ENCODE measurements at places on chromosomes 3 and 15.

- DNase-seq, result no peak
Measured at GRCh38 chr15:70912187-70912586, 19.6 kb downstream of the LRRC49 start.

GRCh38 chr3:126034481-126035361 lies 49.2 kb downstream of the SLC41A3 start:
- peak; percentile 89 for DNase-seq

GRCh38 chr3:25781758-25782594 lies 1.3 kb downstream of the NGLY1 start:
- DNase-seq, result no peak

DNA sequence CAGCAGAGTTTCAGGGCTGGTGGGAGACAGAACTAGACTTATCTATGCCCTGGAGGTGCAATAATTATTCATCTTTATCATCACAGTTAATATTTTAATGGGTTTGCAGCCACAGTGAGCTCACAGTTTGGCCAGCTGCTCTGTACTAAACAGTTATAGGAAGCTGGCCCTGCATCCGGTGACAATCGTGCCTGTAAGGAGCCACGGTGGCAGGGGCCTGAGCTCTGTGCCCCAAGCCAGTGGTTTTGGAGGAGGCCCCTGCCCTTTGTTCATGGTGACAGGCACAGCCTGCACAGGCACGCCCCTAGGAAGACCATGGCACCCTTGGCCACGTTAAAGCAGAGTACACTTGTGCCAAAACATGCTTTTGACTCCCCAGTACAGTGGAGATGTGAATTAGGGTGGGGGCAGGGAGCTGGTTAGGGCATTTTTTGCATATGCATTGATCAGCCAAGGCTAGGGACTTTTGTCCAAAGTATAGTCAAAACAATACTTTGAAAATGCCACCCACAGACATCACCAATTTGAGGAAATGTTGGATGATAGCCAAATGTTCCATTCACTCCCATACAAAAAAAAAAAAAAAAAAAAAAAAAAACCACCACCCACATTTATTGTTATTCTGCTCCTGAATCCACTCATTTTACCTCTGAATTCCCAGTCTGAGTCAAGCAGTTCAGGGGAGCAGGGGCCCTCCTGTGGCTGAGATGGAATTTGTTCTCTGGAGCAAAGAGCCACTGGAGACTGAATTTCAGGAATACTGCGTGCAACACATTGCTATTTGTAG lies 3.4 kb upstream of the RFTN1 start:
- DNase-seq, result no peak

- no peak for DNase-seq
Measured at GRCh38 chr15:94125156-94125555, 106.2 kb upstream of the MCTP2 start.

- no peak for DNase-seq
Measured at GRCh38 chr3:49712166-49712565, 7.3 kb downstream of the AMIGO3 start.

GRCh38 chr3:100030914-100031425 lies 83.3 kb downstream of the FILIP1L start:
- no peak for DNase-seq

- DNase-seq, result no peak
Measured at GRCh38 chr15:76730262-76730661, 174.9 kb downstream of the SCAPER start.

DNA sequence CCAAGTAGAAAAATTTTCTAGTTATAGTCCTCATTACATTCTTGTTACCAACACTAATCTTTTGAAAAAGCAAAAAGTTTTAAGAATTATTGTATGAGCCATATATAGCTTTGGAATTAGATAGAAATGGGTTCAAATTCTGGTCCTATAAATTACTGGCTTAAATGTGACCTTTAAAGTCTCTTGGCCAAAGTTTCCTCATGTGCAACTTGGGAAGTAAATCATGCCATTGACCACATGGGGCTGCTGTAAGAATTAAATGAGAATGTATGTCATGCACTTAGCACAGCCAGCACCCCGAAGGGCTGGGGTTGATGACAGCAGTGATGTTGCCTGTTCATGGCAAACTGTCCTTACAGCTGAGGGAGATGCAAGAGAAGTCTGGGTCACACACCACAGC lies 108.3 kb downstream of the TOP2B start:
- no peak for DNase-seq

- peak; percentile 8 for DNase-seq
Measured at GRCh38 chr15:62254137-62254934, 89.3 kb upstream of the C2CD4B start.

- no peak for DNase-seq
Measured at GRCh38 chr3:125478326-125478725, 41.7 kb downstream of the SNX4 start.

GRCh38 chr3:133845127-133845526 lies 39.5 kb downstream of the SRPRB start:
- DNase-seq, result no peak
